ENCODE measurements at places on chromosomes 7 and 10.
A peak's percentile ranks its signal among the peaks of the same experiment; 100 is the strongest.

GRCh38 chr7:99033765-99034164 is 110.1 kb downstream of the SMURF1 start:
- no peak for DNase-seq

GRCh38 chr7:158880973-158881372 is 24.6 kb downstream of the DYNC2I1 start:
- DNase-seq, result no peak

DNA sequence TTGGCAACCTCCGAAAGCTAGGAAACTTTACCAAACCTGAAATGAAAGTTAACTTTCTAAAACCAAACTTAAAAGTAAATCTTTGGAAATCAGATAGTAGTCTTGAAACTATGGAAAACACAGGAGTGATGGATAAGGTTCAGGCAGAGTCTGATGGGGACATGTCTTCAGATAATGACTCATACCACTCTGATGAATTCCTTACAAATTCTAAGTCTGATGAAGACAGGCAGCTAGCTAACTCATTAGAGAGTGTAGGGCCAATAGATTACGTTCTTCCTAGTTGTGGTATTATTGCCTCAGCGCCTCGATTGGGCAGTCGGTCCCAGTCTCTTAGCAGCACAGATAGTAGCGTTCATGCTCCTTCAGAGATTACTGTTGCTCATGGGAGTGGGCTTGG is 45.9 kb downstream of the MCMBP start:
- peak; percentile 34 for DNase-seq

DNA sequence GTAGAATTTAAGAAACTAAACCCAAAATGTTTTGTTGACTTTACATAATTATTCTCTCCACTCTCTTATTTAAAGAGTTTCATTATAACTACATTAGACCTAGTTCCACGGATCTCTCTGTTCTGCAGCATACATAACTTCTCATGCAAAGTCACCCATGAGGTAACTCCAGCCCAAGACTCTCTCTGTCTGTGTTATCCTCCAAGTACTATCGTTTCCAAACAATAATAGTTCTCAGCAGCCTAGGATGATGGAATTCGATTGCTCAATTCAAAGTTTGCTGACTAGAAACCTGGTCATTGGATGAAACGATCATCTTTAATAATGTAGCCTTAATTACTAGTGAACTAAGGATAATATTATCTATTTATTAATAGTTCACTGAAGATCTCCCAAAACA is 203.1 kb upstream of the PTN start:
- no peak for DNase-seq
